Renal pelvis (tissue), 12 donors: ENCODE measurements at places on chromosomes 16 and 17. TPM values are rescaled to one million over a fixed set of nuclear protein-coding genes. Genes with fewer than 3 reads are reported as not detected.

Gene IL34
- polyA plus RNA-seq: 1.2 TPM

Gene HSF5
- 0.19 TPM for polyA plus RNA-seq

- DNase-seq: no peak
Measured at GRCh38 chr17:79005063-79005861, 4.3 kb downstream of the CANT1 start.

Gene ATP6V0A1
- polyA plus RNA-seq: 56.4 TPM

Gene CA10
- 12.4 TPM for polyA plus RNA-seq

GRCh38 chr16:17365211-17365541 is 105.6 kb downstream of the XYLT1 start:
- no peak for DNase-seq

Gene CTCF
- 78.4 TPM for polyA plus RNA-seq

- no peak for DNase-seq
Measured at GRCh38 chr17:34024806-34025551, 230.1 kb upstream of the CCL2 start.

Gene EVPLL
- polyA plus RNA-seq: 0.71 TPM

- DNase-seq: no peak
Measured at GRCh38 chr16:53775821-53776431, 72.0 kb downstream of the FTO start.

Gene NAGS
- 3.8 TPM for polyA plus RNA-seq

Gene SDR42E2
- polyA plus RNA-seq: 0.40 TPM

DNA sequence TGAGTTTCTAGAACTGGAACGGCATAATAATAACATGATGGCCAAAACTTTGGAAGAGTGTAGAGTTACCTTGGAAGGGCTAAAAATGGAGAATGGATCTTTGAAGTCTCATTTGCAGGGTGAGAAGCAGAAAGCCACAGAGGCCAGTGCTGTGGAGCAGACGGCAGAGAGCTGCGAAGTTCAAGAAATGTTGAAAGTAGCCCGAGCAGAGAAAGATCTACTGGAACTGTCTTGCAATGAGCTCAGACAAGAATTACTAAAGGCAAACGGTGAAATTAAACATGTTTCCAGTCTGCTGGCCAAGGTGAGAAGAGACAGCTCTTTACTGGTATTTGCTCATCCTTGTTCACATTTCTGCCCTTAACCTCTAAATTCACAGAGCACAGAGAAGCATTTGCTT is 196.4 kb downstream of the SPECC1 start:
- DNase-seq: no peak

DNA sequence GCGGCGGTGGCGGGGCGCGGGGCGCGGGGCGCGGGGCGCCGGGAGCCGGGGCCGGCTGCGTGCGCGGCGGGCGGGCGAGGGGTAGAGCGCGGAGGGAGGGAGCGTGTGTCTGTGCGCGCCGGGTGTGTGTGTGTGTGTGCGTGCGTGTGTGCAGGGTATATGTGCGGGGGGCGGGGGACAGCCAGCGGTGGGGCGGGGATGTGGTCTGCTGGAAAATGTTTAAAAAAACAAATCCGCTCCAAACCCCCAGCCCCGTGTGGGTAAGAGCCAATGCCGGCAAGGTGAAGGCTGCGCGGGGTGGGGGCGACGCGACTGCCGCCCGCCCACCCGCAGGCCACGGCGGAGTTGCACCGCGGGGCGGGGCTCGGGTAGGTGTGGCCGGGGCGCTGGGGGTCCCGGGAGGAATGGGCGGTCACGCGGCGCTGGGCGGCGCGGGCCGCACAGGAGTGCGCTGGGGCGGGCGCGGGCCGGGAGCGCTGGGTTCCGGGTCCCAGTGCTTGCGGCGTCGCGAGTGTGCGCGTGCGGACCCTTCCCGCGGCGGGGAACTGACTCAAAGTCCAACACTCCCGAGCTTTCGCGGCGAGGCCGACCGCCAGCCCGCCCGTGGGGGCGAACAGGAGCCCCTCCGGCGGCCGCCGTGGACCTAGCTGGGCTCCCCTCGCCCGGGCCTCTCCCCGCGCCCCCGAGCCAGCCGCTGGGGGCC is at the start of gene CYGB:
TSS of gene CYGB (minus strand) at position 132 of the 703 bp plus-strand sequence. CDS start 167 bp downstream, outside the sequence.
- no peak for DNase-seq

Gene ZACN
- 13.4 TPM for polyA plus RNA-seq

Gene TBC1D10B
- polyA plus RNA-seq: 39.1 TPM

Gene PLLP
- polyA plus RNA-seq: 24.7 TPM

Gene MPG
- 32.2 TPM for polyA plus RNA-seq

GRCh38 chr17:55769625-55770000 is 18.8 kb downstream of the PCTP start:
- no peak for DNase-seq

Gene KRTAP4-5
- polyA plus RNA-seq: not detected

- no peak for DNase-seq
Measured at GRCh38 chr16:5461141-5461540, 363.5 kb upstream of the EEF2KMT start.

Gene CDH8
- polyA plus RNA-seq: 4.9 TPM

Gene KRT27
- polyA plus RNA-seq: not detected

DNA sequence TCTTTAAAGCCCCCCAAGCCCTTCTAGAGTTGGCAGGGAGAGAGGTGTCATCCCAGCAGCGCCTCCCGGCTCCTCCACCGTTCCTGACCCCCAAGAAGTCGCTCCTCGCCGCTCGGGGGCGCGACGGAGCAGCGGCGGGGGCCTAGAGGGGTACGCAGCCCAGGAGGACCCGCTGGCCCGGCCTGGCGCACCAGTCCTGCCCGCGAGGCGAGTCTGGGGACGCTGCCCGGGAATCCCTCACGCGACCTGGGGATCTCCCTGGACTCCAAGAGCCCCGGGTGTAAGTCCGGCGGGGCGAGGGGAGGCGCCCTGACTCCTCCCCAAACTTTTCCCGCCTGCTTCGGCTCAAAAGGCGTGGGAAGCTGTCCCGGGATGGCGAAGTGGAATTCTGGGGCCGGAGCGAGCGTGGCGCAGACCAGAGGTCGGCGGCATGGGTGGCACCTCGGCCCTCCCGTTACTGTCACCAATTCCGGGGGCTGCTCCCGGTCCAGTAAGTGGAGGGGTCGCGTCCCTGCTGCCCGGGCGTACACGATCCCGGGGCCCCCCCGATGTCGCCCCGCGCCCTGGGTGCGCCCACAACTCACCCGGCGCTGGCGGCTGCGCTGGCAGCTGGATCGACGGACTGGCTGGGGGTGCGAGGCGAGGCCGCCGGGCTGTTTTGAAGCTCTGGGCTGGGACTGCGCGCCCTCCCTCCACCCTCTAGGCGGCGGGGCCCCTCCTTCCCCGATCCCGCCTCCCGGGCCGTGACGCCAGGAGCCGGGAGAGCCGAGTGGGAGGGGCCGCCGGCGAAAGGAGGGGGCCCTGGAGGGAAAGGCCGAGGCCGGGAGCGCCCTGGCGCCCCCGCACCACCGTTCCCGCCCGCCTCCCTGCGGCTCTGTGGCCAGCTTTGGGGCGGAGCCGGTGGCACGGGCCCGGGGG is at the start of gene EMP2:
TSS of gene EMP2 (minus strand) at position 634 of the 918 bp plus-strand sequence. CDS start 32,981 bp downstream, outside the sequence.
- peak; percentile 75 for DNase-seq

Gene ZNF423
- polyA plus RNA-seq: 28.5 TPM
